ENCODE measurements at places on chromosomes 7 and 10.

GRCh38 chr10:120262857-120263547 is 194.0 kb upstream of the PLPP4 start:
- H3K36me3 ChIP-seq, result no peaks in the 10 kb centered on the region
- no peak for DNase-seq
- H3K4me3 ChIP-seq, result no peak overlapping the region
- H3K27ac ChIP-seq, result no peak overlapping the region

DNA sequence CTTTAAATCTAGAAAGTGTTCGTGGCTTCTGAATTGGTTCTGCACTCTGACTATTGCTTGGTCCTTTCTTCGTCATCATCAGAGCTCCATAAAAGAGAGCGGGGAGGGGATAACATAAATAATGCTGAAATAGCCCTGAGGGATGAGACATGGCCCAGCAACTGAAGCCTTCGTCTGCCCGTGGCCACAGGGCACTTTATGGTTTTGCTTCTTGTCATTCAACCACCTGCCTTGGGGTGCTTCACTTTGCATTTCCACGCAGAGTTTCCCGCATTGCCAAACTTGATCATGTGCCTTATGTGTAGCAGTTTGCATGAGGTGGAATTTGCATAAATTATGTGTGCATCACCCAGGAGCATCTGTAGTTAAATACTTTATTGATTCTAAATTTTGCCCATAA is 15.9 kb downstream of the GSTO2 start:
- H3K27ac ChIP-seq, result no peak overlapping the region
- H3K27me3 ChIP-seq, result no peaks in the 10 kb centered on the region
- H3K4me3 ChIP-seq, result no peak overlapping the region
- H3K4me1 ChIP-seq, result no peaks in the 10 kb centered on the region

GRCh38 chr10:89894051-89894450 is 192.7 kb downstream of the KIF20B start:
- no peak overlapping the region for H3K4me3 ChIP-seq
- no peak overlapping the region for H3K27ac ChIP-seq
- H3K4me1 ChIP-seq, result no peaks in the 10 kb centered on the region
- H3K36me3 ChIP-seq, result no peaks in the 10 kb centered on the region
- no peaks in the 10 kb centered on the region for H3K27me3 ChIP-seq

- H3K4me3 ChIP-seq, result no peak overlapping the region
- no peaks in the 10 kb centered on the region for H3K27me3 ChIP-seq
- H3K36me3 ChIP-seq, result no peaks in the 10 kb centered on the region
- H3K4me1 ChIP-seq, result no peaks in the 10 kb centered on the region
- no peak overlapping the region for H3K27ac ChIP-seq
- DNase-seq, result no peak
Observed at GRCh38 chr7:27300421-27300820, 57.8 kb downstream of the EVX1 start.

DNA sequence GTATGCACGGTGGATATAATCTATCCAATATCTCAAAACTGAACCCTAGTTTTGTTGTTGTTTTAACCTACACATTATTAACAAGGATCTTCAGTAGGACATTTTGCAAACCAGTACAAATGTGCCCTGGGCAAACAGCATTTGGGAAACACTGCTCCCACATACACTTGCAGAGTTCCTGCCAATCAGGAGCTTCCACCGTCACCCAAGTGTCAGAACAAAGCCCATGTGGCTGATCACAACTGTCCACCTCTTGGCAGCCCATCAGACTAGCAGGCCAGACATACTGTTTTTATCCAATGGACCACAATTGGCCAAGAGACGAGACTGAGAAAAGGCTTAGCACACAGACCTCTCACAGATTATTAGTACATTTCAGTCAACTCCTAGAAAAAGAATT is 200.4 kb downstream of the FAM107B start:
- no peak for DNase-seq
- peaks cover 7% of the 10 kb centered on the region for H3K4me1 ChIP-seq
- no peaks in the 10 kb centered on the region for H3K36me3 ChIP-seq
- no peak overlapping the region for H3K27ac ChIP-seq
- no peaks in the 10 kb centered on the region for H3K27me3 ChIP-seq
- H3K4me3 ChIP-seq, result no peak overlapping the region

DNA sequence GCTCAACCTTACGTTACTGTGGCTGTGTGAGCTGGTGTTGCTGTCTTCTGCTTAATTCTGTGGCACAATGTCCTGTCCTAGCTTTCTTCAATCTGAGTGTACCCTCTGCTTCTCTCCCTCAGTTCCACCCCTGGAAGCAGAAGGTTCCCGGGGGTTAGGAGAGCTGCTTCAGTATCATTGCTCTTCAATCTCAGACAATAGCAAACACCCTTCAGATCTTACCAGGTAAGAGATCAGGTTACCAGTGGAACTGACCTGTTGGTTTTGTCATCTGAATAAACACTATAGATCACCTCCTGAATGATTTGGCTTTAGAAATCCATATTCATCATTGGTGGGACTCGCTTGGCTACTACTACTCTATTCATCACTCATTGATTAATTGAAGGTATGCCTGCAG is 48.4 kb downstream of the DNAJB9 start:
- H3K27ac ChIP-seq, result no peak overlapping the region
- no peak overlapping the region for H3K4me3 ChIP-seq
- no peaks in the 10 kb centered on the region for H3K27me3 ChIP-seq
- H3K4me1 ChIP-seq, result no peaks in the 10 kb centered on the region
- DNase-seq, result no peak

GRCh38 chr7:158815800-158816128 is 13.5 kb downstream of the ESYT2 start:
- no peak for DNase-seq
- H3K36me3 ChIP-seq, result no peaks in the 10 kb centered on the region
- peaks cover 8% of the 10 kb centered on the region for H3K4me1 ChIP-seq
- no peak overlapping the region for H3K27ac ChIP-seq

- no peak overlapping the region for H3K27ac ChIP-seq
- no peaks in the 10 kb centered on the region for H3K27me3 ChIP-seq
- H3K4me1 ChIP-seq, result no peaks in the 10 kb centered on the region
- no peak for DNase-seq
- H3K4me3 ChIP-seq, result no peak overlapping the region
Observed at GRCh38 chr7:154217688-154218340, 165.6 kb downstream of the DPP6 start.

DNA sequence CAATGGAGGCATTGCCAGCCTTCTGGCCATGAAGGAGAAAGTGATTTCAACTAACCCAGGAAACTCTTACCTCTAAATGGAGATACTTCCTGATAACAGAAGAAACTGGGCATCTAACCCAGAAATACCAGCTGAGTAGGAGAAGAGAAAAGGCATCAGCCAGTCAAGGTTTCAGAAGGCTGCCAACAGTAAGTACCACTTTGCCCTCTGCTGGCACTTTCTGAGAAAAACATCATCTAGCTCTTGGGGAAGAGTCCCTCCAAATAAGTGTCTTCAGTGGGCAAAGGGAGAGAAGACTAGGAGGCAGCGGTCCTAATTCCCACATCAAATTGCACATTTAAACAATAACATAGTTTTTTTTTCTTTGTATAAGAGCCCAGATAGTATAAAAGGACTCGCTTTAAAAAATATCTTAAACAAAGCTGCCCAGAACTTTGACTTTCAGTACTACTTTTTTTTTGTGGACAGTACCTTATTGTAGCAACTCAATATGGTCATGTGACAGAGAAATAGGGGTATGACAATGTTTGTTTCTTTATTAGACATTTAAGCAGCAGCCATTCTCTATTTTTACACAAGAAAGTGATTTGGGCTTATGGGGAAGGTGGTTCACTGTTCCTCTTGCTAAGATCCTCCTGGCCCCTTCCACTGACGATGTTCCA is 157.3 kb downstream of the CTTNBP2 start:
- H3K4me1 ChIP-seq, result peaks cover 4% of the 10 kb centered on the region
- H3K27ac ChIP-seq, result no peak overlapping the region
- no peaks in the 10 kb centered on the region for H3K36me3 ChIP-seq
- no peak overlapping the region for H3K4me3 ChIP-seq

DNA sequence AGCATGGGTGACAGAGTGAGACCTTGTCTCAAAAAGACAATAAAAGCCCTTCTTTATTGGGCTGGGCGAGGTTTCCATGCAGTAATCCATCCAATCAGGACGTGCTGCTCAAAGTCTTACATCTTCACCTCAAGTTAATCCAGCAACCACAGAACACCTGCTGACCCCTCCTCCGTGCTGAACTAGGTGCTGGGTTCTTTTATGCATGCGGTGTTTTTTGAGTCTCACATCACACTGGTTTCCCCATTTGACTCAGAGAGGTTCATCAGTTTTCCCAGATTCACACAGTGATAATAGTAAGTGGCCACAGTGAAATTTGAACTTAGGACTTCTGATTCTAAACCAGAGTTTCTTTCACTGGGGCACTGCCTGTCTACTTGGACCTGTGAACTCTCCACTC is 58.3 kb upstream of the GTF2I start:
- H3K4me3 ChIP-seq, result no peak overlapping the region
- DNase-seq, result no peak
- no peak overlapping the region for H3K27ac ChIP-seq
- H3K4me1 ChIP-seq, result no peaks in the 10 kb centered on the region
- H3K27me3 ChIP-seq, result no peaks in the 10 kb centered on the region

GRCh38 chr7:22230238-22230637 is 126.7 kb downstream of the RAPGEF5 start:
- H3K36me3 ChIP-seq, result no peaks in the 10 kb centered on the region
- H3K27me3 ChIP-seq, result no peaks in the 10 kb centered on the region
- no peak overlapping the region for H3K27ac ChIP-seq
- H3K4me3 ChIP-seq, result no peak overlapping the region
- no peak for DNase-seq

GRCh38 chr7:70435634-70436033 is 696.3 kb upstream of the GALNT17 start:
- no peak overlapping the region for H3K27ac ChIP-seq
- DNase-seq, result peak; percentile 57
- no peak overlapping the region for H3K4me3 ChIP-seq
- H3K27me3 ChIP-seq, result no peaks in the 10 kb centered on the region

- H3K36me3 ChIP-seq, result no peaks in the 10 kb centered on the region
- no peaks in the 10 kb centered on the region for H3K27me3 ChIP-seq
- H3K4me1 ChIP-seq, result no peaks in the 10 kb centered on the region
- no peak overlapping the region for H3K27ac ChIP-seq
- no peak for DNase-seq
Observed at GRCh38 chr10:132606031-132606491, 68.5 kb downstream of the INPP5A start.

- DNase-seq, result no peak
- no peak overlapping the region for H3K27ac ChIP-seq
- no peaks in the 10 kb centered on the region for H3K4me1 ChIP-seq
- no peaks in the 10 kb centered on the region for H3K36me3 ChIP-seq
- no peaks in the 10 kb centered on the region for H3K27me3 ChIP-seq
Observed at GRCh38 chr7:85224171-85224570, 37.3 kb upstream of the SEMA3D start.

- H3K4me1 ChIP-seq, result no peaks in the 10 kb centered on the region
- no peak for DNase-seq
- no peak overlapping the region for H3K27ac ChIP-seq
- H3K4me3 ChIP-seq, result no peak overlapping the region
- no peaks in the 10 kb centered on the region for H3K36me3 ChIP-seq
- no peaks in the 10 kb centered on the region for H3K27me3 ChIP-seq
Observed at GRCh38 chr10:65701168-65701776, 1224.6 kb upstream of the LRRTM3 start.

DNA sequence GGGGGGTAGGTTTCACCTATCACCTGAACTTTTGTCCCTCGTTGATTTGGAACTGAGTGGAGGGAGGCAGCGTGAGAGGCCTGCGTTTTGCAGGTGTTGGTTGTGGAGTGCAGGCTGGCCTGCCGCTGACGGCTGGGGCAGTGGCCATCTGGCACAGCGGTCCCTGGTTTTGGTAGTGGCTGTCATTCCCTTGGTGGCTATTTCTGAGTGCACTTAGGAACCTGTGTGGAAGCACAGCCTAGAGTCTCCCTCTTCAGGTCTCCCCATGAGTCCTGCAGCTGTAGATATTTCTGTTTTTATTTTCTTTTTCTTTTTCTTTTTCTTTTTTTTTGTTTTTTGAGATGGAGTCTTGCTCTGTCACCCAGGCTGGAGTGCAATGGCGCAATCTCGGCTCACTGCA is 129.2 kb downstream of the CUL2 start:
- H3K27ac ChIP-seq, result no peak overlapping the region
- H3K36me3 ChIP-seq, result no peaks in the 10 kb centered on the region
- no peaks in the 10 kb centered on the region for H3K4me1 ChIP-seq
- no peak for DNase-seq

GRCh38 chr10:96651998-96652431 is 65.2 kb upstream of the TM9SF3 start:
- no peak overlapping the region for H3K4me3 ChIP-seq
- no peaks in the 10 kb centered on the region for H3K36me3 ChIP-seq
- H3K27ac ChIP-seq, result no peak overlapping the region
- no peak for DNase-seq
- H3K4me1 ChIP-seq, result no peaks in the 10 kb centered on the region
- no peaks in the 10 kb centered on the region for H3K27me3 ChIP-seq

DNA sequence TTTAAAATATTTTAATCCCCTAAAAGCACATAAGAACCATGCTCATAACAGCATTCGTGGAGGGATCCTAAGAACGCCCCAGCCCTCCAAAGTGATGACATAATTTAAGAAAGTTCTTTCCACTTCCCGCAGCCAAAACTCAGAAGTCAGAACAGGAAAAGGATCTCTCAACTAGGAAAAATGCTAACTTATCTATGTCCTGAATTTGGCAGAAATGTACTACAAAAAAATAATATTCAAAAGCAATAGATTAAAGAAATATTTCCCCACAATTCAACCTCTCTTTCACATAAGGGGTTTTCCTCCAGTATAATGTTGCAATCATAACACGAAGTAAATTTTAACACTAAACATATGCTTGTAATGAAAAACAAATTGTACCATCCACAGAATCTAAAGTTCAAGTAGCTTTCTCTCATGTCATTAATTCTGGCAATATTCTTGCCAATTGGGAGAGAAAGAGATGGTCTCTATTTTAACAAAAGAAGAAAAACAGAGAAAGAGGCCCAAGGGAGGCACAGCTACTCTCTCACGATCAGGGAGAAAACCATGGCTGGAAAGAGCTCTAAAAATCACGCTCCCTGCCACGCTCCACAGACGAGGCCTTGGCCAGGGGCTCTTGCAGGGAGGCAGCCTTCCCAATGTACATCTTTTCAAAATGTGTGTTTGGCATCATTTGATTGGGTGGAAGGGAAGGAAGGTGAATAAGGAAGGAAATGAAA is 22.9 kb downstream of the ASB13 start:
- H3K4me3 ChIP-seq, result no peak overlapping the region
- DNase-seq, result no peak
- H3K36me3 ChIP-seq, result peaks cover 22% of the 10 kb centered on the region
- H3K27ac ChIP-seq, result no peak overlapping the region
- peaks cover 8% of the 10 kb centered on the region for H3K4me1 ChIP-seq

- H3K36me3 ChIP-seq, result no peaks in the 10 kb centered on the region
- H3K4me1 ChIP-seq, result peaks cover 5% of the 10 kb centered on the region
- no peak overlapping the region for H3K4me3 ChIP-seq
Observed at GRCh38 chr10:88041243-88042159, 178.1 kb downstream of the PTEN start.

GRCh38 chr7:74051193-74051592 is 23.2 kb downstream of the ELN start:
- DNase-seq, result peak; percentile 68
- H3K36me3 ChIP-seq, result peaks cover 3% of the 10 kb centered on the region
- H3K4me1 ChIP-seq, result no peaks in the 10 kb centered on the region
- no peak overlapping the region for H3K4me3 ChIP-seq
- no peaks in the 10 kb centered on the region for H3K27me3 ChIP-seq

- H3K36me3 ChIP-seq, result no peaks in the 10 kb centered on the region
- no peak overlapping the region for H3K27ac ChIP-seq
- DNase-seq, result no peak
- no peak overlapping the region for H3K4me3 ChIP-seq
Observed at GRCh38 chr10:110694263-110694662, 50.1 kb downstream of the RBM20 start.

GRCh38 chr10:73810358-73810734 is 1.1 kb downstream of the NDST2 start:
- DNase-seq, result no peak
- peak overlapping the region; percentile 65 for H3K4me3 ChIP-seq
